ENCODE measurements at places on chromosomes 6 and 20.

DNA sequence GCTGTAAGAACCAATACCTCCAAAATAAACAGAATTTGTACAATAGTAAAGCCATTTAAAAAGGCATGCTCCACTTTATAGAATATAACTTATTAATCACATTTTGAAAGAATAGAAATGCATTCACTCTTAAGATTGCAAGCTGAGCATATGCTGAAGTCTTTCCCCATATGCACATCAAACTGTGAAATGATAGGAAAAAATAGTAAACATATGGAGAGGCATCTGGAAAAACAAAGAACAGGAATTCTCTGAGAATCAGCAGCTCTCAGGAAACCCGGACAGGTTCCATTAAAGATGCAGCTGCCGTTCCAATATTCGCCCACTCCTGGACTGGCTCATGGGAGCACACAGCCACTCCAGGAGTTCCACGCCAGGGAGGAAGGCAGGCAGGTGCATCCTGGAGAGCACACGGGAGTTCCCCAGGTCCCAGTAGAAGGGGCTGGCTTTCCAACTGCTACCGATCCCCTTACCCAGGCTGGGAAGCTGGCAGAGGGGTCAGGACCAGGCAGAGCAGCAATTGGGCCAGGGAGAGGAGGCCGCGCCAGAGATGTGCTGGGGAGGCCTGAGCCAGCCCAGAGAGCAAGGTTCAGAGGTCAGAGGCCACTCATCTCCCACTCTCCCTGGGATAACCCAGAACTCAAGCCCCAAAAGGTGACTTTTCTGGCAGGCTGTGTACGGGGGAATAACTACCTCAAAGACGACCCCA is 111.1 kb downstream of the DLL1 start:
- no peak for DNase-seq

DNA sequence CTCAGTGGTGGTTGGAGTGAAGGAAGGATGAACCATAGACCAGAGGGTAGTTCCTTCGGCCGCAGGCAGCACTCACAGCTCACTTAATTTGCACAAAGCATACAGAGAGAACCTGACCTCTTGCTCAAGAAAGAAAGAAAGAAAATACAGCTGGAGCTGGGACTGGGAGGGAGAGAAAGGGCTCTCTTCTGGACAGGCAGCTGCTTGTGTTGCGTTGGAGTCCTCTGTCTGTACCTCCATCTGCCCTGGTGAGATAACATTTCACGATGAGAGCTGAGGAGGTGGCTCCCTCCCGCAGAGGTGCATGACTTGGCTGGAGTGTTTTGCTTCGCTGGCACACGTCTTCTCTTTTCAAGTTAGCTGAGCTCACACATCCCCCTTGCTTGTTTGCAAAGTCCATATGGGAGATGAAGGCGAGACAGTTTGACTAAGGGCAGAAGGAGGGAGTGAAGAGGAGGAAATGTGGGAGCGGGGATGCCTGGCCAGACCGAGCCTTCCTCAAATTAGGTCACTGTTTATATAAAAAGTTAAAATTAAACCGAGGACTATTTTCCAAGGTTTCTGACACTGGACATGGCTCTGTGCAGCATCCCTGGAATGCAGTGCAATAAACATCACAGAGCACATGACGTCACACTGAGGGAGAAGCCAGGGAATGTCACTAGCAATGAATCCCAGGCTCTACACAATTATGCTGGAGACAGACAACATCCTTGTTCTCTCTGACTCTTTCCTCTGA is 359.4 kb downstream of the CD83 start:
- no peak for DNase-seq

DNA sequence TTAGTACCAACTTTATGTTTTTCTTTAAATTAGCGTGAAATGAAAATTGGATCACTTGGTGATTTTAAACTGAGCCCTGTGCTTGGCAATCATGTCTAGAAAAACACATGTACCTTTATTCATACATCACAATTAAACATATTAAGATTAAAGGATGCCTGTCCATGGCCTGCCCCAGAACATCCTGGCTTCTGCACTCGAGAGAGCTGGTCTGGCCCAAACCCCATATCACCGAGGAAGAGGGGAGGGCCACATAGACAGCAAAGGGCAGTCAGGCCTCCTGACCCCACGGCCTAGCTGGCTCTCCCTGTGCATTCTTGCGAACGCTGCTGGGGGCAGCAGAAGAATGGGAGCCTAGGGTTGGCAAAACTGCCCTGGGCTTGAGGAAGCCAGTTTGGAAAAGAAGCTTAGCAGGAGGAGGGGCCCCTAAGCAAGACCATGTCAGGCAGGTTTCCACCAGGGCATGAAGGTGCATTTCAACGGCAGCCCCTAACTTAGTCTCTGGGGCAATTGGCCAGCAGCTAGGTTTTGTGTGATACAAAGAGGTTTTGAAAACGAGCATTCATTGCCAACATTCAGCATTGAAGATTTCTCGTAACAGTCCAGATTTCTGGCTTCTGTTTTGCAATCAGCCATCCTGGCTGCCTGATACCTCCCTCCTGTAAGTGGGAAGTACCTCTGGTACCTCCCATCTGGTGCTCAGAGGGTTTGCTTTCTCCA is 8.6 kb downstream of the BPIFB3 start:
- no peak for DNase-seq

DNA sequence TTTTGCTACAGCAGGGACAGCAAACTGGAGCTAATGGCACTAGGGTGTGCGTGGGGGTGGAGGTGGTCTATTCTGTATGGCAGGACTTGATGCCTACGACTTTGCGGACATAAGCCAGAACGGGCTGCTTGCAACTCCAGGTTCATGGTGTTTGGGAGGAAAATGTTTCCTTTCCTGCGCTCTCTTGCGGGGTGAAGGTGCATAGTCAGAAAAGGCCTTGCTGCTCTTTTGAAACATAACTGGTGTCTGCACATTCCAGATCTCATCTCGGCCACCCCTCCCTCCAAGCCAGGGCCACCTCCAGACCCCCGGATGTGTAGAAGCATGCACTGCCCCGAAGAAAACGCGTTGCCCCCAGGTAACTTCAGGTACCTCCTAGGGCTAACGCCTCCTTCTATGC is 8.1 kb downstream of the FOXA2 start:
- DNase-seq, result no peak

- DNase-seq, result no peak
These were observed 36.9 kb upstream of the TFAP2C start for GRCh38 chr20:56592211-56592610.

- no peak for DNase-seq
These were observed 511 bp upstream of the CLIC1 start for GRCh38 chr6:31736768-31737314.

DNA sequence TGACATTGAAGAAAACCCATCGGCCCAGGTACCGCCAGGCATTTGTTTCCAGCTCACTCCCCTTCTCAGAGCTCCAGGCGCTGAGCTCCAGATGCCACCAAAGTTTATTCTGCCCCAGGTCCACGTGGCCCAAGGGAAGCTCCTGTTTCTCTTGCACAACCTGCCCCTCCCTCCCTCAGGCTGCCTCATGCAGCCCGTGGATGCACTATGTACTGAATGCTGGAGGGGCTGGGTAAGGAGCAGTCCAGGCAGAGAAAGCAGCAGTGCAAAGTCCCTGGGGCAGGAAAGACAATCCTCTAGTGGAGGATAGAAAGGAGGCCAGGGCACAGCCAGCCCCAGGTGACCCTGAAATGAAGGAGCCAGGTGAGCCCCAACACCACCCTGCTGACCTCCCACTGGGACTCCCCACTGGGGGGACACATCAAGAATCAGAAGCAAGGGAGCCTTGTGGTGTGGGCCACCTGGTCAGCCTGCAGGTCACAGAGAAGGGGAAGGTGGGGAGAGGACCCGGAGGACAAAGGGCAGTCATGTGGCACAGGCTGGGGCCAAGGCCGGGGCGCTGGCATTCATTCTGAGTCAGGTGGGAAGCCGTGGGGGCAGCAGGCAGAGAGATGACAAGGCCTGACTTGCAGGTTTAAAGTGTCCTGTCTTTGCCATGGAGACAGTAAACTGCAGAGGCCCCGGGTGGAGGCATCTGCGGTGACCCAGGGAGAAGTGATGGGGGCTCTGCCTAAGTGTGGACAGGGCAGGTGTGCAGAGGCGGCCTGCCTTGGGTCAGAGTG is 230.1 kb downstream of the PREX1 start:
- DNase-seq, result no peak

- no peak for DNase-seq
These were observed 173.1 kb upstream of the ID4 start for GRCh38 chr6:19664050-19664449.

GRCh38 chr6:158552055-158552795 is 7.7 kb upstream of the TMEM181 start:
- DNase-seq, result no peak

- no peak for DNase-seq
These were observed 2.3 kb downstream of the SUPT3H start for GRCh38 chr6:45375449-45375848.
